ENCODE measurements at places on chromosomes 4 and X.

GRCh38 chr4:120007191-120007871 lies 59.3 kb downstream of the MAD2L1 start:
- DNase-seq = no peak

DNA sequence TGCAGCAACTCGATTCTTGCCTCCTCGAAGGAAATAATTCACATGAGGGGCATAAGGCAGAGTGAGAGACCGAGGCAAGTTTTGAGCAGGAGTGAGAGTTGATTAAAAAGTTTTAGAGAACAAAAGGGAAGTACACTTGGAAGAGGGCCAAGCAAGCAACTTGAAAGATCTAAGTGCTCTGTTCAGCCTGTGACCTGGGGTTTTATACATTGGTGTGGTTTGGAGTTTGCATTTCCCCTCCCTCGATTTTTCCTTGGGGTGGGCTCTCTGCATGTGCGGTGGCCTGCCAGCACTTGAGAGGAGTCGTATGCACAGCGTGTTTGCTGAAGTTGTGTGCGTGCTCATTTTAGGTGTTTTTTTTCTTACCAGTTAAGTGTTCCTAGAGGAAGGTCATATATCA lies 356.4 kb downstream of the KLHL4 start:
- DNase-seq = no peak

DNA sequence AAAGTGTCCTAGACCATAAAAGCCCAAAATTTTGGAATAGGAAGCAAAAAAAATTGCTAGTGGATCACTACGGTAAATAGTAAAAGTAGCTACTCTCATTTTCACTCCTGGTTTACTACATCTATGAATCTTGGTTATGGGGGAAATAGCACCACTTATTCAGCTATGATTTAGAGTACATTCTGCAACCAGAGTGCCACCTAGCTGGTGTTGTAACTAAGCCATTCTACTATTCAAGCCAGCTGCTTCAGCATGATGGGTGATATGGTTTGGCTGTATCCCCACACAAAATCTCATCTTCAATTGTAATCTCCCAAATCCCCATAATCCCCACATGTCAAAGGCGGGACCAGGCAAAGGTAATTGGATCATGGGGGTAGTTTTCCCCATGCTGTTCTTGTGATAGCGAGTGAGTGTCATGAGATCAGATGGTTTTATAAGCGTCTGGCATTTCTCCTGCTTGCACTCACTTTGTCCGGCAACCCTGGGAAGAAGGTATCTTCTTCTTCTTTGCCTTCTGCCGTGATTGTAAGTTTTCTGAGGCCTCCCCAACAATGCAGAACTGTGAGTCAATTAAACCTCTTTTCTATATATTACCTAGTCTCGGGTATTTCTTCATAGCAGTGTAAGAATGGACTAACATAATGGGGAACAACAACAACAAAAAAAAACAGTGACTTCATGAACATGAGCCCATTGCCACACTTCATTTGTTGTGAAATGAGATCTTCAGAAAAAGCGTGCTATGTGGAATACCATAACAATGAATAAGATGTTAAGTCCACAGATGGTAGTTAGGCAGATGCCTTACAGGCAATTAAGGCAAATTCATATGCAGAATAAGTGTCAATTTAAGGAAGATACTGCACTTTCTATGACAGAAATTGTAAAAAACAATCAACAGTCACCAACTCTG lies 280.1 kb downstream of the PABPC4L start:
- no peak for DNase-seq

GRCh38 chr4:81314196-81314896 lies 99.3 kb upstream of the PRKG2 start:
- no peak for DNase-seq

- no peak for DNase-seq
Measured at GRCh38 chrX:74231625-74232024, 72.4 kb upstream of the ZCCHC13 start.

GRCh38 chr4:130985371-130985770 lies 1889.4 kb downstream of the C4orf33 start:
- no peak for DNase-seq

- no peak for DNase-seq
Measured at GRCh38 chr4:8742546-8742945, 129.1 kb downstream of the HMX1 start.

DNA sequence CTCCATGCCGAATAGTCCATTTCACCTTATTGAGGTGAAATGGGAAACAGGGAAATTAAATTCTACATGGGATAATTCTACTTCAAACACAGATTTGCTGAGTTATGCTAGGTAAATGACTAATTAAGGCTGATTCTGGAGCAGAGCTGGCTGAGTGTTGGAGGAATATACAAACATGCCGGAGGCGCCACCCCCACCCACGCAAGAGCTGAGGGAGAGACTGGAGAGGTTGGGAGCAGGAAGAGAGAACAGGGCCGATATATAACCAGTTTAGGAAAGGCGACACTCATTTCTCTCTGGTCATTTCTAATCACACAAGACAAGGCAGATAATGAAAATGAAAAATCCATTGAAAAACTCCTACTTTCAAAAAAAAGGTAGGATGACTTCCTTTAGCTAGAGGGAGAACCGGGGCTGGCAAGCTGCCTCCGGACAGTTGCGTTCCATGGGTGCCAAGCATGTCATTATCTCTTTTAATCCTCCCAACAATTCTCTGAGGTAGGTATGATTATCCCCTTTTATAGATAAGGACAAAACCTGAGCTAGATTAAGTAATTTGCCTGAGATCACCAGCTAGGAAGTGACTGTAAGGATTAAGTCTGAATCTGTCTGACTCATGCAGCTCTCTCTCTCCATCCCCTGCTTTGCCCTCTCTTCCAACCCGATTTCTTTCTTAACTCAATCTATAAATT lies 27.6 kb upstream of the CFAP299 start:
- DNase-seq = no peak

DNA sequence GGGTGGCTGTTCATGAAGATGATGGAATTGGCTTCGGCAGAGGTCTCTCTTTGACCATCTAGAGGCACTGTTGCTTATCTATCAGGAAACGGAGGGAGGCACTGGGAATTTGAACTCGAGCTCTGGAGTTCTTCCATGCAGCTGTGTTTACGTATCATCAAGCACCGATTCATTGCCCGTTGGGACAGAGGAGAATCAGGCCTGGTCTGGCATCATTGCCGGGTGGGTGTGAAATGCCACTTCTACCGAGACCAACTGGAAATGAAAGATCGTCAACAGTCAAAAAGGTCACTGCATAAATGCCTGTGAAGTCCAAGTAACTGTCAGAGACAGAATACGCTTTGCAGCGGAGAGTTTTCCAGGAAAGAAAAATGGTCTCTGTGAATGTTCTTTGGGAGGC lies 166.9 kb downstream of the ASMT start:
- no peak for DNase-seq

DNA sequence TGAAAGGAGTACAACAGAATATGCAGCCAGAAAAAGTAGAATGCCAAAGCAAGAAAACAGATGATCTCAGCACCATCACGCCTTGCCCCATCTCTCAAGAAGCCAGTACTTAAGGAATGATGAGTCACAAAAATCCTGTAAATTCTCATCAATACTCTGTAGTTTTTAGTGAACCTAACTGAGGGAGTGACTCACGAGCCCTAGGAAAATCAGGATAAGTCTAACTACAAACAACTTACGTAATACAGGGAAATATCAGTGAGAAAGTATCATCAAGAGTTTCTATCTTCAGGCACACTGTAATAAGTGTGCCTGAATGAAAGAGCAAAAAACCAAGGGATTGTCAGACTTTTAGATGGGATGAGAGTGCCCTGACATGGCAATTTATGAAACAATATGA lies 644.4 kb downstream of the STPG2 start:
- DNase-seq = no peak

DNA sequence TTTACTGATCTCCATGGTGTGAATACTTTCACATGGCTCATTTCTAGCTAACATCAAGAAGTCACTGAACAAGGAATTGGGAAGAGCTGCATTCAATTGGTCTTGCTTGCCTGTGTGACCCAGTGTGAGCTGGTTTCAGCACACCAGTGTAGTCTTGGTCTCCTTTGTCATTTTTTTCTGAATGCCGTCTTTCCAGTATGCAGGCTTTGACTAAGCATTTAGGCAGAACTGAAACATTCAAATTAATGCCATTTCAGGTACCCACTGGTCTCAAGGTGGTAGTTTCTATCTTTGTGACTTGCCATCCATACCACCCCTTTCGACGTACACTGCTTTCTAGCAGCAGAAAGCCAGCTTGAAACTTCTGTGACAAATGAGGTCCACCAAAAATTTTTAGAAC lies 550.5 kb upstream of the BOD1L1 start:
- no peak for DNase-seq

DNA sequence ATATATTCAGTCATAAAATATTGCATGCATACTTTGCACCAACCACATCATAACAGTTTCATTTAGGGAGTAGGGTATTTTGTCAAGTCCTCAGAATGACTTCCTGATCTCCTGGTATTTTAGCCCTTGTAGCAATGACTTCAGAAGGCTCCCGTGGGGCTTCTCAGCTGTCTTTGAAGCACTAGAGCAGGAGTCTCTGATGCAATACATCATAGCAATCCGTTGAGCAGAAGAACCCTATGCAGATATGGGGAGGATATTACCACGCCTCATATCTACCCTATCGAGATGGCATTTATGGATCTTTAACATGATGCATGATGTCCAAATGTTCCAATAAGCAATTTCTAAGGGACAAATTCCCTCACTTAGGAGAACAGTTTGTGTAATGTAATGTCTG lies 373.7 kb upstream of the FTHL17 start:
- DNase-seq = no peak

DNA sequence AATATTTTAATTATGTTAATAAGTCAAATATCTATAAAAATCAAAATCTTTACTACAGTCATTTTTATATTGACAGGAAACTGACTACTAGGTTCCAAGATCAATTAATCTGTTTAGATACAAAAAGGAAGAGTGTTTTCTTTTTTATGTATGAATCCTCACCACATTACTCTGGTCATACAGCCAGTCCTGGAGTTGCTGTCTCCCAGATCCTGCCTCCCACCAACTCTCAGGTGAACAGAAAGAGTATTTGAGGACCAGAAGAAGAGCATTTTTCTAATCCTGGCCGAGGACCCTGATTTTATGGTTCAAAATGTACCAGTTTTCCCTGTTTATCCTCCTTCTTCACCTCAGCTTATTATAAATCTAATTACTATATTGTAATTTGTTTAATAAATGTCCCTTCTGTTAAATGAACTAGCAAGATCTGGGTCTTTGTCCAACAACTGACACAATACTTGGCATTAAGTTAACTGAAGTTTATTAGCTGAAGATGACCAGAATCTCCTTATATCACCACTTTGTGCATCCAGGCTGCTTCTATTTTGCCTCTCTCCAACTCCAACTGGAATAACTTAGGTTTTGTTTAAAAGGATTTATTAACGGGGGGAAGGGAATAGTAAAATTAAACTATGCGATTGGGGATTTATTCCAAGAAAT lies 224.4 kb upstream of the PCDH7 start:
- DNase-seq = no peak

DNA sequence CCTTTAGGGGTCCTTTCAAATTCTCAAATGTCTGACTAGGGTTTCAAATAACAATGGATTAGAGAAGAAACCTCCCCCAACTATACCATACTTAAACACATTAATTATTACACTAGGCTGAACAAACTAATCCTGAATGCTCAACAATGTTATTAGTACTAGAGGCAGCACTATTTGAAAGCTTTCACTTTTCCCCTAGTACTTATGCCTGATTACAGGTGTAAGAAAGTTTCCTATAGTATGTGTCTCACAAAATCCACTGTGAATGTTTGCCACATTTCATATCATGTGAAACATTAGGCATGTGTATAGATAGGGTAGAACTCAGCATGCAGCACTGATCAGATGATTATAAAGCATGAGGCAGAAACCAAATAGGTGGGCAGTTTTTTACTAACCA lies 336.2 kb downstream of the ZNF674 start:
- DNase-seq = no peak

- no peak for DNase-seq
Measured at GRCh38 chrX:133929836-133930464, 55.4 kb downstream of the GPC3 start.

DNA sequence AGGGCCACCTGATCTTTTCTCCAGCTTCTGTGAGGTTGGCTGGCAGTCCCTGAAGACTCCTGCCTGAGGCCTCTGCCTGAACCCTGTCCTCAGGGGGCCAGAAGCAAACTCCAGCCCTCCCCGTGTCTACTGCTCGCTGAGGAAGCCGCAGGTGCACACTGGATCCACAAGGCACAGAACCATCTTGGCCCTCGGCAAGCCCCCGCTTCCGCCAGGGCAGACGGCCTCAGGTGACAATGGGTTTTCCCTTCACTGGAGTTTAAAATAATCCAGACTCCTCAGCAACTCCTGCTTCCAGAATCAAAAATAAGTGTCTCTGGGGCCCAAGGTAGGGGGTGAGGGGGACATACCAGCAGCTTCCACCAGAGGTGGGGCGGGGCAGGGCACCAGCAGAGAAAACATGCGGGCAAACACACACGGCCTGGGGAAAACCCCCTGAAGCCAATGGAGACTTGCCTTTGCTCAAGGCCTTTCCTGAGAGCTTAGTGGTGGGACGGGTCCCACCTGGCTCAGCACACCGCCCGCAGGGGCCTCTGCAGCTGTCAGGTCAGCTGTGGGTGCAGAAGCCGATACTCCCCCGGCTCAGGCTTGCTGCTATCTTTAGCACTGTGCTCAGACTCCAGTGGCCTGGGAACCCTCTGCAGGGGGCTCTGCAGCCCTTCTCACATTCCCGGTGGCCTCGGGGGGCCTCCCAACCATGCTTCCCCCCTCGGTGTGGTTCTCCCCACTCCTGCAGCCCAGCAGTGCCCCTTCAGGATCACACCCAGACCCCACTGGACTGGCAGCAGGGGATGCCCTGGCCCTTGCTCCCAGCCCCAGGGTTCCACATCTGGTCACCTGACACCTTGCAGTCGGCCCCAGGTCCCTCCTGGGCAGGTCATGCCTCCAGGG lies 1.9 kb downstream of the MYL5 start:
- DNase-seq = no peak

- DNase-seq = no peak
Measured at GRCh38 chrX:121008920-121009319, 23.4 kb upstream of the CT47A1 start.

DNA sequence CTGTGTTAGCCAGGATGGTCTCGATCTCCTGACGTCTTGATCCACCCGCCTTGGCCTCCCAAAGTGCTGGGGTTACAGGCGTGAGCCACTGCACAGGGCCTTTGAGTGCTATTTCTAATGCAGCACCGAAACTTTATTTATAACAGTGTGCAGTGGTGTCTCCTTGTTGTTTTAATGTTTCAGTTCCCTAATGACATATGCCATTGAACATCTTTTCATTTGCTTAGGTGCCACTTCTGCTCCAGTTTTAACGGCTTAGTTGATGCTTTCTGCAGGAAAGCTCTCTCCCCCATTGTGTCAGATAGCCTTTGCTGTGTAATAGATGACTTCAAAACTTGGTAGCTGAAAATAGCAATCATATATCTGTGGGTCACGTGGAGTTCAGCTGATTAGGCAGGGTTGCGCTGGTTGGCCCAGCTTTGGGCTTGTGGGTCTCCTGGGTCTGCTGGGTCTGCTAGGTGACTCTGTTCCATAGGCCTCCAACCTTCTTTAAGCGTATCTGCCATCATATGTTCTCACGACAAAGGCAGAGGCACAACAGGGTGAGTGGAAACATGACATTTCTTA lies 76.4 kb upstream of the SHISA3 start:
- DNase-seq = no peak

- no peak for DNase-seq
Measured at GRCh38 chr4:24054910-24055309, 165.1 kb upstream of the PPARGC1A start.

GRCh38 chrX:37921758-37922157 lies 74.4 kb upstream of the DYNLT3 start:
- no peak for DNase-seq

Measured in effector CD8-positive, alpha-beta T cell (primary cell).